ENCODE measurements at places on chromosomes 11 and 22.

- no peak for DNase-seq
Observed at GRCh38 chr11:133175103-133175502, 357.2 kb downstream of the OPCML start.

- no peak for DNase-seq
Observed at GRCh38 chr22:46931881-46932280, 169.4 kb downstream of the TBC1D22A start.

- no peak for DNase-seq
Observed at GRCh38 chr11:104073950-104074705, 37.7 kb downstream of the DDI1 start.

- no peak for DNase-seq
Observed at GRCh38 chr11:27649800-27650199, 50.5 kb downstream of the BDNF start.

DNA sequence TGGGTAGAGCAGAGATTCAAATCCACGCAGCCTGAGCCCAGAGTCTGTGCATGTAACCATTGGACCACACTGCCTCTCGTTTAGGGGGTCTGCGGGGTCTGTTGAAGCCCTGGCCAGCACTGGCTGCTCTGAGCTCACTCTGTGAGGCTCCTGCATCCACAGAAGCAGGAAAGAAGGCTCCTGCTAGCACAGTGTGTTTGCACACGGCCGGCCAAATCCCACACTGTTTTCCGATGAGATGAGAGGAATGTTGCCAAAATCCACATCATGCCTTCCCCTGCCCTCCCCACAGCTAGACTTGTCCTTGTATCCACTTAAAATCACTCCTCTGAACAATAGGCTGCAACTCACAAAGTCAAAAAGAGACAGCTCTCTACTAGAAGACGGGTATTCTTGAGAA, 10.6 kb upstream of the SLC22A12 start:
- DNase-seq = no peak

DNA sequence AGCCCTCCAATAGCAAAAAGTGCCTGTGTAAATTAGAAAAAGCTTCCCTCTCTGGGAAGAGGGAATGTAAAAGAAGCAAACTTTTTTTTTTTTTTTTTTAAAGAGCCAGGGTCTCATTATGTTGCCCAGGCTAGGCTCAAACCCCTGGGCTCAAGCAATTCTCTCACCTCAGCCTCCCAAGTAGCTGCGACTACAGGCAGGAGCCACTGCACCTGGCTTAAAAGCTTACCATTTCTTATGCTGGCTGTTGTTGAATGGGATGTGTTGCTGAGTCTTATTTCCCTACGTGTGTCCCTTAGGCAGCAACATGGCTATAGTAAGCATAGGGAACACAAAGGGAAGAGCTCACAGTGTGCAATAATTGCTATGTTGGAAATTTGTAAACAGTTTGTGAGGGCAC, 225.5 kb upstream of the CCDC90B start:
- no peak for DNase-seq

GRCh38 chr11:92892802-92893684, 76.4 kb upstream of the MTNR1B start:
- no peak for DNase-seq

DNA sequence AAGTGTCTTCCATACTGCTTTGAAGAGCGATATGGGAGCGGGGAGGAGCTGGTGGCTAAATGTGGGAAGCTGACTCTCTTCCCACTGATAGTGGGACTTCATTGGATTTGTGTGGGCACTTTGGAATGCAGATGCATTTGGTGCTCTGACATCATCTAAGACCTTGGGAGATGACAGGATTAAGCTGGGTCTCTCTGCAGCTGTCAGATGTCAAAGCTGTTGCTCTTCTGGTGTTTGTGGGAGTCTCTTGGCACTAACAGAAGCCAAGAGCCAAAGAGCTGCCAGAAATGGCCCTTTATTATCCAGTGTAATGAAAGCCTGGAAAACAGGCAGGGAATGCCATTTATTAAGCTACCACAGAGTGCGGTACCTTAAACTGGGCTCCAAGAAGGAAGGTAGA, 20.6 kb downstream of the GRAMD1B start:
- no peak for DNase-seq

DNA sequence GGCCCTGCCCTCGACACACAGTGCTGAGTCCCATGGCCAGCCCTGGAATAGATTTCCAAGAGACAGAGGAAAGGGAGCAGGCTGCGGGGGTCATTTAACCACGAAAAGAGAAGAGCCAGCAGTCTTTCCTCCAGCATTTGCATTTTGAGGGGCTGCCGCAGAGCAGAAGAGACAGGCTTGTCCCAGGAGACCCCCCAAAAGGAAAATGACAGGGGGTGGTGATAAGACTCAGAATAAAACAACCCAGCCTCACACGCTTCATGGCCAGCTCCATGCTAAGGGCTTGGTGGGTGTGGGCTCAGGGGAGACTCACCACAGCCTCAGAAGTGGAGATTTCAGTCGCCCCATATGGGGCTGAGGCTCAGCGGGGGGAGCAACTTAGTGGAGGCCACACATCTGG, 16.9 kb downstream of the TRIOBP start:
- DNase-seq = no peak

GRCh38 chr22:29750559-29751538, 16.0 kb downstream of the ZMAT5 start:
- DNase-seq = no peak

DNA sequence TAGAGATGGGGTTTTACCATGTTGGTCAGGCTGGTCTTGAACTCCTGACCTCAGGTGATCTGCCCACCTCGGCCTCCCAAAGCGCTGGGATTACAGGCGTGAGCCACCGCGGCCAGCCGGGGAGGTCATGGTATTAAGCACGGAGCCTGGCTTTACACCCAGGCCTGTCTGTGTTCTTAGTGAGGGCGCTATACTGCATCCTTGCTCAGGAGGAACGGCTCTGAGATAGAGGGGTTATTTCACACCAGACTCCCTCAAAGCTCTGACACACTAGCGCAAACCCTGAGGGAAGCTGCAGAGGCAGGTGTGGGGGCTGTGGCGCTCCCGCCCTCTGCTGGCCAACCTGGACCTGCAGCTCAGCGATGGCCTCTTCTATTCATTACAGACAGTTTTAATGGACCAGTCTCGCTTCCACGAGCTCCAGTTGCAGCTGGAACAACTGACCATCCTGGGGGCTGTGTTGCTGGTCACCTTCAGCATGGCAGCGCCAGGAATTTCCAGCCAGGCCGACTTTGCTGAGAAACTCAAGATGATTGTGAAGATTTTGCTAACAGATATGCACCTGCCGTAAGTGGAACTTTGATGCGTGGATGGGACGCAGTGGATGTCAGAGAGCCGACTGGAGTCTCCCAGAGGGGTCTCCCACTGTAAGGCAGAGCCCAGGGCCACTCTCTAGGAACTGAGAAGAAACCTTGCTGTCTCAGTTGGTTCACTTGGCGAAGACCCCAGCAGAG, 26.2 kb downstream of the TCP11L1 start:
- peak; percentile 57 for DNase-seq

- DNase-seq = no peak
Observed at GRCh38 chr11:85803303-85803702, 7.6 kb downstream of the SYTL2 start.

DNA sequence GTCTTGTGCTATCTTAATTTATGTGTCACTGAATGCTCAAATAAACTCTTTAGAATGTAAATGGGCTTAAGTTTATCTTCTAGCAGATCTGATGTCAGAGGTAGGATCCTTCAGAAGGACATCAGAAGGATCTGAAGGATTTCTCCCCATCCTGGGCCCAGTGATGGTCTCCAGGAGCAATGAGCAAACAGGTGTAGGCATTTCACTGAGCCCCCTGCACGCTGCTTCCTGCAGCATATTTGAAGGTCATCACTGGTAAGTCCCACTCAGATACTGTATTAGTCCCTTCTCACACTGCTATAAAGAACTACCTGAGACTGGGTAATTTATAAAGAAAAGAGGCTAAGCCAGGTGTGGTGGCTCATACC, 4.5 kb downstream of the GSTP1 start:
- DNase-seq = no peak

GRCh38 chr11:92300876-92301275, 76.3 kb downstream of the FAT3 start:
- no peak for DNase-seq

- no peak for DNase-seq
Observed at GRCh38 chr22:25582946-25583345, 18.5 kb downstream of the GRK3 start.

- no peak for DNase-seq
Observed at GRCh38 chr11:16347928-16348685, 8.2 kb downstream of the SOX6 start.

DNA sequence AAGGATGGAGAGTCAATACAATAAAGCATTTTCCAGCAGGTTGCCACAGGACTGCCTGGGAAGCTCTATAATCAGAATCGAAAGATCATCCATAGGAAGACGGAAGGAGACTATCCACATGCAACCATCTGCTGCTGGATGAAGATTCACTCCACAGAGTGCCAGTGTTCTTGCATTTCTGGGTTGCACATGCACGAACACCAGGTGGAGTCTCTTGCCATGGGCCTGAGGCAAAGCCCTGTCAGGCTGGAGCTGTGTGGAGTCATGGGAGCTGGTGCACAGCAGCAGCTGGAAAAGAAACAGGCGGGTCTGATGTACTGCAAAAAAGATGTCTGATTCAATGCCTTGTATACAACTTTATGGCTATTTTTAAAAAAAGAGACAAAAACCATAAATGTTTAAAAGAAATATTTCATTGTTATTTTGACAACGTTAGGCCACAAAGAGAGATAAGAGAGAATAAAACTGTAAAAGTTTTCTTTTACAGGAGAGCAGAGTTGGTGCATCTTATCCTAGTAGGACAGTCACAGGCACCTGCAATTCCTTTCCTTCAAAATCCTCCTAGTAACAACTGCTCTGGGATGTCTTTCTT, 12.9 kb upstream of the FAT3 start:
- DNase-seq = no peak

DNA sequence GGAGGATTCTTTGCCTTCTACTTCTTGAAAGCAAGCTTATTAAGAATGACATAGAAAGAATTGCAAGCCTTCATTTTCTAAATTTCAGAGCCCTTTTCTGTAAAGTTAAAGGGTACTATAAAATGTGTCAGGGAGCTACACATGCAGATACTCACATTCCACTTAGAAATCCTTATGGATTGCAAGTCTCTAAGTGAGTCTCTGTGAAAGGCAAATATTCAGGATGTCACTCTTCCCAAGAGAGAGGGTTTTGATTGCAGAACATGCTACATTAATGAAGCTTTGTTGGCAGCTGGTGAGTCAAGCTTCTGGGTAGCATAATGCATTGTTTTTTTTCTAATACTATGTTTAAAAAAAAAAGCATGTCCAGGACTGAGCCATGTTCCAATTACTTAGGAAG, 369.2 kb downstream of the DCDC1 start:
- DNase-seq = no peak

- DNase-seq = no peak
Observed at GRCh38 chr11:27025957-27026733, 14.5 kb upstream of the BBOX1 start.

GRCh38 chr11:106480581-106481190, 403.2 kb downstream of the AASDHPPT start:
- no peak for DNase-seq

DNA sequence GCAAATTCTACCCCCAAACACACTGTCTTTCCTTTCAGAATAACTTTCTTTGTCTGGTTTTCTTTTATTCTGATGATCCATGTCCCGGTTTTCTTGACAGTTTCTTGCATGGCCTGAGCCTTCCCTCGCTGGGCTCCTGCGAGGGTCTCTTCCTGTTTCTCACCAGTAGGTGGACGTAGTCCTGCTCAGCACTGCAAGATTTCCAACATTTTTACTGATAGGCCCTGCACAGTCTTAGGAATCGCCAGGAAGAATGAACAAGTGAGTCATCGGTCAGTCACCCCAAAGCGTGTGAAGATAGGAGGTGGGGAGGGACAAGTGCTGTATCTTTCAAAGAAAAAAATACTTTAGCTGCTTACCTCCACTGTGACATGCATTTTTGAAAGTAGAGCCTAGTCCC, 16.9 kb upstream of the KIRREL3 start:
- DNase-seq = no peak

DNA sequence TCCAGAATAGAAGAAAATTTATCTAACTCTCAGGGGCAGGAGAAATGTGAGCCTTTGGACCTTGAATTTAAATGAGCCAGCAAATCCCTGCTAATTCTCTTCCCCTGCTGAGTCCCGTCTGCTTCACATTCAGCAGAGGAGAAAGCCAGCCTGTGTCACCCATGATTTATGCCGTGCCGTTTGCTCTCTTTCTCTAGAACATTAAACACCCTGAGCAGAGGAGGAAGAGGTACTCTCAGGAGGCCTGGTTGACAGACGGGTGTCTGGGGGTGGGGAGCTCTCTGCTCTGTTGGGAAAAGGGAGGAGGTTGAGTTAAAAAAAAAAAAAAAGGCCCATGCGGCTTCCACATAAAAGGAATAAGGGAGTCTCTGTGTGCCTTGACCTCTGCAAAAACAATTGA, 11.3 kb upstream of the MTMR3 start:
- no peak for DNase-seq

- DNase-seq = no peak
Observed at GRCh38 chr22:18968011-18968749, 32.1 kb upstream of the PRODH start.

DNA sequence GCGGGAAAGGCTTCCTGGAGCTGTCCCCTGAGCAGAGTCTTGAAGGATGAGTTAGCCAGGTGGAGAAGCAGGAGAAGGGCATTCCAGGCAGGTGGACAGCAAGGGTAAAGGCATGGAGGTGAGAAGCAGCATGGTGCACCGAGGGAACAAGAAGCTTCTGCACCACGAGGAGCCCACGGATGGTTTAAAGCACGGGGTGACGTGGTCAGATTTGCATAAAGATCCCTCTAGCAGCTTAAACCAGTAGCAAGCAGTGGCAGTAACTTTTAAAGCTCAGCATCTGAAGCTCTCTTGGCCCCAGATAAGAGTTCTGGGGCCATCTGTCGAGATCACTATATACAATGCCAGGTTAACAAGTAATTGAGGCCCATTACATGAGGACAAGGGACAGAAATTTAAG, 36.8 kb downstream of the SERPINH1 start:
- DNase-seq = no peak

- DNase-seq = no peak
Observed at GRCh38 chr11:113553915-113554314, 78.7 kb upstream of the DRD2 start.

GRCh38 chr11:81129618-81130017, 1604.0 kb downstream of the FAM181B start:
- DNase-seq = no peak

DNA sequence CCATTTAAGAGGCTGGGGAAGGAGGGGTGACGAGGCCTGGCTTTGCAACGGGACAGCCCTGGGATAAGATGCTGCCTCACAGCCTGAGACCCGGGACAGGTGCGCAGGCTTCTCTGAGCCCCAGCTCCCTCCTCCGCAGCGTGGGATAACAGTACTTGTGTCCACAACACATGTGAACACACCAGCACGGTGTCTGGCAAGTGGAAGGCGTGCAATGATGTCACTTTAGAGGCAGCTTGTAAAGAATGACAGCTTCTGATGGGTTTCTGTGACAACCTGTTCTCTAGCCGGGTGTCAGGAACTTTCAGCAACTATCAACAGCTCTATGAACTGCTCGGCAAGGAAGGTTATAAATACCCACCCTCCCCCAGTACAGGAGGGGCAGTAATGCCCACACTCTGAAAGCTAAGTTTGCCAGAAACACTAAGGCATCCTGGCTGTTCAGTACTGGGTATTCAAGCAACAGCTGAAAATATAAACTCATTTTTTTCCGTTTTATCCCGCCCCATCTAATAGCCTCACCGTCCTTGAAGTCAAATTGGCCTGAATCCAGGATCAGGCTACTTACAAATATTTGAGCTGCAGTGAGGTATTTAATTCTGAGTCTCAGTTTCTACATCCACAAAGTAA, 59.7 kb downstream of the MYH9 start:
- DNase-seq = no peak

- no peak for DNase-seq
Observed at GRCh38 chr22:22060200-22061084, 77.9 kb upstream of the TOP3B start.

All from activated naive CD8-positive, alpha-beta T cell treated with anti-CD3 and anti-CD28 coated beads, Interleukin-2, amount 50 U/mL, for 16 hours (primary cell).